ENCODE measurements at places on chromosomes 1 and 21.

GRCh38 chr1:33168556-33169289, 13.1 kb downstream of the TRIM62 start:
- DNase-seq = no peak

GRCh38 chr1:116170721-116171589, 59.8 kb downstream of the MAB21L3 start:
- no peak for DNase-seq

- peak; percentile 78 for DNase-seq
Observed at GRCh38 chr21:39088031-39088370, 95.2 kb downstream of the PSMG1 start.

DNA sequence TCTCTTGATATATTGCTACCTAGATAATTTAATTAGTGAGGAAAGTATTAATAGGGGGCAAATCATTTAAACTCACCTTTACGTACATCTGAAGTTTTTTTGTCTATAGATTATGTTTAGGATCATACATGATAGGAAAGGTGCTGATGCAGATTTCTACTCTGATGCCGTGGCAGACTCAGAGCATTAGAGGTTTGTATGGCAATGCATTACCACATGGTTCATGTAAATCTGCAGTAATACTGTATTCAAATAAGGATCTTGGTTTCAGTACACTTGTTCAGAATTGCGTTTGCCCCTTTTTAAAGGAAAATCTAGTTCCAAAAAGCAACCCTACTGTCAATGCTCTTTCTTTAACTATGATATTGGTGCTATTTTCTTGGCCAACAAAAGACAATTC, 288.3 kb downstream of the PTPRC start:
- DNase-seq = no peak

GRCh38 chr1:213828867-213829266, 158.9 kb upstream of the PROX1 start:
- no peak for DNase-seq

- DNase-seq = no peak
Observed at GRCh38 chr1:78171736-78172590, 126.2 kb downstream of the GIPC2 start.

All from coronary artery (tissue), 2 donors.